ENCODE measurements at places on chromosomes 4 and X. TPM values are rescaled to one million over a fixed set of nuclear protein-coding genes. Genes with fewer than 3 reads are reported as not detected.

STBD1 gene
- 16.8 TPM for total RNA-seq

NHS gene
- 19.1 TPM for total RNA-seq

DNA sequence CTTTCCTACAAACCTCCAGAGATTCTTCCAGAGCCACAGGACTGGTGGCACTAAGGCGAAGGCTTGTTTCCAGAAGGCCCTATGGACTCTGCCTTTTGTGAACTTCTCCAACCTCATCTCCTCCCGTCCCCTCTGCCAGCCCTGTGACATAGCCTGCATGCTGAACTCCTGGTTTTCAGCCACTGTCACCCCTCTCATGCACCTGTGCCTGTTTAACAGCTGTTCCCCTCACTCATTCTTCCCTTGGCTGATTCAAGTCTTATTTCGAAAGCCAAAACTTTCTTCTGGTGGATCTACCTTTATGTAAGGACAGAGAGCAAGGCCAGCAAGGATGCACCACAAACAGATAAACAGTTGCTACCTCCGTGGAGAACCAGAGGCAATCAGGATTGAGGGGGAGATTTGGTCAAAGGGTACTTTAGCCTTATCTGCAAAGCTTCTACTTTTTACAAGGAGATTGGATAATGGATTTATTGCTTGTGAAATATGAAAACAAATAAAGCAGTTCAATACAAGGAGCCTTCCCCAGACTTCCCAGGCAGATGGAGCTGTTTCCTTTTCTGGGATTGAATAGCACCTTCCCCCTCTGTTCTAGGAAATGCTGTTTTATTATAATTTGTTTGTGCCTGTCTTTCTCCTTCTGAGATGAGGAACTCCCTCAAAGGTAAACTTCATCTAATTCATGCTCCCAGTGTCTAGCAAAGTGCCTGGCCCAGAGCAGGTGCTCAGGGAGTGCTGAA lies 5.7 kb downstream of the CITED1 start:
- no peak for DNase-seq
- no peak overlapping the region for H3K27ac ChIP-seq
- no peaks in the 10 kb centered on the region for H3K4me1 ChIP-seq
- no peak overlapping the region for H3K4me3 ChIP-seq
- H3K27me3 ChIP-seq = no peaks in the 10 kb centered on the region

ARMCX1 gene
- total RNA-seq = 32.9 TPM

- H3K27me3 ChIP-seq = no peaks in the 10 kb centered on the region
- H3K4me1 ChIP-seq = no peaks in the 10 kb centered on the region
- no peak for DNase-seq
- no peak overlapping the region for H3K4me3 ChIP-seq
These were observed 207.8 kb downstream of the FAT4 start for GRCh38 chr4:125522588-125522987.

DNA sequence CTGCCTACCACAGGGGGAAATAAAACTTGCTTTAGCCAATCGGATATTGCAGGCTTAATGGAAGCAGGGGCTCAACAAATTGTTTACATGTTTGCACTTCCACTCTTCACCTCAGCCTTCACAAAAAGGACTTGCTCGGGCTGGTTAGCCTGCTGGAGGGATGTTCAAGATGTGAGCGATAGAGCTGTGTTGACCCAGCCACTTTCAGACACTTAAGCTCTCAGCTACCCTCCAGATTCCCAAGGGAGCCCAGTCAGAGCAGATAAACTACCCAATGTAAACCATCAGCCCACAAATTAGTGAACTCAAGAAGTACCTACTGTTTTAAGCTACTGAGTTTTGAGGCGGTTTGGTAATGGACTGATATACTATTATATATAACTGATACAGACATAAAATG lies 508.4 kb upstream of the FTHL17 start:
- no peak for DNase-seq
- no peaks in the 10 kb centered on the region for H3K27me3 ChIP-seq
- no peaks in the 10 kb centered on the region for H3K36me3 ChIP-seq
- no peak overlapping the region for H3K4me3 ChIP-seq
- H3K4me1 ChIP-seq = no peaks in the 10 kb centered on the region
- H3K27ac ChIP-seq = no peak overlapping the region

Data from aorta (tissue), 5 donors.